Stimulated activated CD8-positive, alpha-beta memory T cell treated with anti-CD3 and anti-CD28 coated beads, Interleukin-4, amount 100 ng/mL, for 4 hours (primary cell): ENCODE measurements at places on chromosomes 4 and X.

DNA sequence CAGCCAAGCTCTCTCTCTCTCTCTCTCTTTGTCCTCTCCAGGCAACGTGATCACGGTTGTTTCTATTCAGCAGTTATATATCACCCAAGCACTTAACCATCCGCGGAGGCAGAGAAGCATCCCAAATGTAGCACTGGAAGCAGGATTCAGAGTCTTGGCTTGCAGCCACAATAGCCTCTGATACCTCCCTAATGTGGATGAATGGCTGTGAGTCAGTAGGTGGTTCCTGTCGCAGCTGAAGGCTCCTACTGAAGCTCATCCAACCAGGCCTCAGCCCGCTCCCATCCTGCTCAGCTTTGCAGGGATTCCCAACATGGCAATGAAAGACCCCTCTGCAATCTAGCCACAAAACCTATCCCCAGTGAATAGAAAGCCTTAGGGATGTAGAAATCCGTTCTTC is 5.1 kb downstream of the HS6ST2 start:
- DNase-seq = no peak

DNA sequence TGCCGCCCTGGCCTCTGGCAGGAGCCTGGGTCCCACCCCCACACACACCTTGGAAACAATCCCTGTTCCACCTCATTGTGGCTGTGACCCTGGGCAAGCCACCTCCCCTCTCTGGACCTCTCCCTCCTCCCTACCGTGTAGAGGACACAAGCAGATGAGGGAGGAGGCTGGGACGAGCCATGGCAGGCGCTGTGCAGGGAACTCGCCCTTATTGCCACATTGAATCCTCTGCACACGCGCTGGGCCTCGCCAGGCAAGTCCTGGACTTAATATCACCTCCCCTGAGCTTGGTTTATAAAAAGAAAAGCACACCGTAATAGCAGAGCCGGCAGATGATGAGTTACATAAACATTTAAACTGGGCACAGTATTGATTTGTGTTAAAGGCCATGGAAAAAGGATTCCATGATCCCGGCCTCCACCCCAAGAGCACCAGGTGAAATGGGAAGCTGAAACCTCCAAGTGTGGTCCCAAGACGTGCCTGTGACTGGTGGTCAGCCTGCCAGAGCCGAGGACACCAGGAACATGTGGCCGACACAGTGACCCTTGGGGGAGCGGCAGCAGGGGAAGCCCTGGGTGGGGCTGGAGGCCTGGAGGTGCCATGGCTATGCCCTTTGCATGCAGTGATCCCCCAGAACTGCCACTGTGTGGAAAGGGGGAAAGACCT is 81.1 kb downstream of the PPP2R2C start:
- DNase-seq = no peak

- no peak for DNase-seq
Measured at GRCh38 chr4:38512840-38513239, 151.2 kb upstream of the KLF3 start.

DNA sequence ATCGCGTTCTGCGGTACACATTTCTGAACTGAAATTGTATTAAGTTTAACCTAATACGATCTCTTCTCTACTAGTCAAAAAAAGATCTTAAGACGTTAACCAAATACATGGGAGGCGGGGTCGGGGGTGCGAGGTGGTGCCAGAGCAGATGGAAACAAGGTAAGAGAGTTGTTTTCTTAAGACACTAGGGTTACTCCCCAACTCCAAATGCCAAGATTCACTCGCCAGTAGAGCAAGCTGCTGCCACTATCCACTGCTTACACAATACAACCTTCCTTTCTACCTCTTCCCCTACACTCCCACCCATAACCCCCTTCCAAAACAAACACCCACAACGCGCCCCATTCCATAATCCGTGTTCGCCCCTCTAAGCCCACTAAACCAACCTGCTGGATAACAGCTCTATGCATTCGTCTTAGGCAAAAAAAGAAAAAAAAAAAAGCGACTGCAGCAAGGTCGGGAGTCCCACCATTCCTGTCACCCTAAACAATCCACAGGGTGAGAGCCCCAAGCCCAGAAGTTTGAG is 1.3 kb downstream of the LCORL start:
- DNase-seq = no peak

DNA sequence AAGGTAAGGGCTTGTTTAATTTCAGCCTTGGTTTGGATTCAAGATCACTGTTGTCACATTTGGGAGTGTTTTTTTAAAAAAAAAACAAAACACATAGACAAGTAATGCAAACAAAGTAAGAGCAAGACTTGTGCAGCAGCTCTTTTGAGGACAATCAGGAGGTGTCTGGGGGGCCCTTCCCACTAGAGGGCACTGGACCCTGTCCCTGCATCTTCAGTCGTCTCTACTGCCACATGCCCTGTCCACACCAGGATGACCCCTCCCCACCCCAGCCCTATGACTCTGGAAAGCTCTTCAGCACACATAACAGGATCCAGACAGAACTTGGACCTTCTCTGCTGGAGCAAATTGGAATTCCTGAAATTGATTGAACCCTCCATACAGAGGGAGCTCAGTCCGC is 71.0 kb downstream of the USP46 start:
- DNase-seq = no peak

DNA sequence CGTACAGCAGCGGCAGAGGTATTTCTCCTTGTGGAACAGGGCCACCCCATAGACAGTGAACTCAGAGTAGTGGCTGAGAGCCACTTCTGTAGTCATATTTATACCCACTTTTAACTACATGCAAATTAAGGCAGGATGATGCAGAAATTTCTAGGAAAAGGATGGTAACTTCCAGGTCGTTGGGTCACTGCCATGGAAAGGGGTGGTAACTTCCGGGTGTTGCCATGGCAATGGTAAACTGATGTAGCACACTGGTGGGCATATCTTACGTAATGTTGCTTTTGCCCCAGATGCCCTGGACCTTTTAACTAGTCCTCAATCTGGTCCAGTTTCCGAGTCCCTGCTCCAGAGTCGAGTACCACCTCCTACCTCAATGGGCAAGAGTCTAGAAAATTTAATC is 154.8 kb upstream of the AGA start:
- DNase-seq = no peak

DNA sequence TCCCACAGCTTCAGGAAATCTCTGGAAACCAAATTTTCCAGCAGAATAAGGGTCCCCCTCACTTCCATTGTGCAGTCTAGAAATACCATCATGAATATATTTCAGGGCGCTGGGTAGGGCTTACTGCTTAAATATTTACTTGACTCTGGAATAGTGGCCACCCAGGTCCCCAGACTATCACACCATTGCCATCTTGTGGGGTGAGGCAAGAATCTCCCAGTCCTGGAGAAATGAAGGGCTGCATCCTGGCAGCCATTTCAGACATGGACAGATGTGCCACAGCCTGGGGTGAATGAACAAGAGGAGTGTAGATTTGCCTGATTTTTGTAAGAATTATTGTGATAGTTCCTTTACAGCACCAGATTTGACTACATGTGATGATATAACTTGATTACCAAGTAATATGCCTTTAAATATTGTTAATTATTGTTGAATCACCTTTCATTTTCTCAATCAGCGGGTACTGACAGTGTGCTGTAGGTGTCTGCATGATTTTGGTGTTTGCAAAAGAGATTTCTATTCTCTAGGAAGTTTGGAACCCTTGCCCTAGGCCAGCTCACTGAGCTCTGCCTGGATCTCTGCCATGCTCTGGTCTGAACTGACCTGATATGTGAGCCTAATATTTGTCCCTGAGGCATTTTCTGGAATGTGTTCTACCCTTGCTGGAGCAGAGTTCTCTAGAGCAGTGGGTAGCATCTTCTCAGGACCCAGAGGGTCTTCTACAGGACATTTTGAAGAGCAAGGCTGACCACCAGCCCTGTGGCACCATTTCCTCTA is 183.4 kb downstream of the KIT start:
- no peak for DNase-seq

DNA sequence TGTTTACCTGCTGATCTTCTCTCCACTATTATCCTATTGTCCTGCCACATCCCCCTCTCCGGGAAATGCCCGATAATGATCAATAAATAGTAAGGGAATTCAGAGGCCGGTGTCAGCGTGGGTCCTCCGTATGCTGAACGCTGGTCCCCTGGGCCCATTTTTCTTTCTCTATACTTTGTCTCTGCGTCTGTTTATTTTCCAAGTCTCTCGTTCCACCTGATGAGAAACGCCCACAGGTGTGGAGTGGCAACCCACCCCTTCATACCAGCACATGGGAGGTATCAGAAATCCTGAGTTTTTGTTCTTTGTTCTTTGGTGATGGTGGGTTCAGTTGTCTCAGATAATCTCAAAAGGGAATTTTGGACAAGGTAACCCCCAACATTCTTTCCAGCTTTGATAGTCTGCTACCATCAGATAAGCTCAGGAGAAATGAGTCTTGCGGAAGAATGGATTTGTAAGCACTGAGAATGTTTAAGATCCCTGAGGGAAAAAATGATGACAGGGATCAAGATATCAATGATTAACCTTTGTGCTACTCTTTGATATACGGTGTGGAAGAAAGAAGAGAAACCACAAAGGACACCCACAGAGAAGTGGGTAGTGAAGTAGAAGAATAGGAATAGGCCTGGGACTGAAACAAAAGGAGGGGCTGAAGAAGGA is 117.9 kb downstream of the CEP44 start:
- no peak for DNase-seq

GRCh38 chr4:17708992-17709762 is 72.2 kb downstream of the FAM184B start:
- no peak for DNase-seq

GRCh38 chrX:80765220-80765625 is 44.5 kb downstream of the BRWD3 start:
- no peak for DNase-seq

DNA sequence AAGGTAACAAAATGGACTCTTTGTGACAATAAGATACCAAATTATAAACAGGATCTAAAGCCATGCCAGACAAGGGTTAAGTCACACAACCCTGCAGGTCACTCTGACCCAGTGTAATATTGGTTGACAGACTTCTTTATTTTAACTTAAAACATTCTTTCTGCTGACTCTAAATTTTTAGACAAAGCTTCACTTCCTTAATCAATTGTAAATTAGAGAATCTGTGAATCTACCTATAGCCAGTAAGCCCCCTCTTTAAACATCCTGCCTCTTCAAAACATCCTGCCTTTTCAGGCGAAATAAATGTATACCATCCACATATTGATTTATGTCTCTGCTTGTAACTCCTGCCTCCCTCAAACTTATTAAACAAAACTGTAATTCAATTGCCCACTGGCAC is 14.2 kb downstream of the NUDT6 start:
- DNase-seq = no peak

- DNase-seq = no peak
Measured at GRCh38 chr4:84862064-84862463, 104.4 kb downstream of the WDFY3 start.

DNA sequence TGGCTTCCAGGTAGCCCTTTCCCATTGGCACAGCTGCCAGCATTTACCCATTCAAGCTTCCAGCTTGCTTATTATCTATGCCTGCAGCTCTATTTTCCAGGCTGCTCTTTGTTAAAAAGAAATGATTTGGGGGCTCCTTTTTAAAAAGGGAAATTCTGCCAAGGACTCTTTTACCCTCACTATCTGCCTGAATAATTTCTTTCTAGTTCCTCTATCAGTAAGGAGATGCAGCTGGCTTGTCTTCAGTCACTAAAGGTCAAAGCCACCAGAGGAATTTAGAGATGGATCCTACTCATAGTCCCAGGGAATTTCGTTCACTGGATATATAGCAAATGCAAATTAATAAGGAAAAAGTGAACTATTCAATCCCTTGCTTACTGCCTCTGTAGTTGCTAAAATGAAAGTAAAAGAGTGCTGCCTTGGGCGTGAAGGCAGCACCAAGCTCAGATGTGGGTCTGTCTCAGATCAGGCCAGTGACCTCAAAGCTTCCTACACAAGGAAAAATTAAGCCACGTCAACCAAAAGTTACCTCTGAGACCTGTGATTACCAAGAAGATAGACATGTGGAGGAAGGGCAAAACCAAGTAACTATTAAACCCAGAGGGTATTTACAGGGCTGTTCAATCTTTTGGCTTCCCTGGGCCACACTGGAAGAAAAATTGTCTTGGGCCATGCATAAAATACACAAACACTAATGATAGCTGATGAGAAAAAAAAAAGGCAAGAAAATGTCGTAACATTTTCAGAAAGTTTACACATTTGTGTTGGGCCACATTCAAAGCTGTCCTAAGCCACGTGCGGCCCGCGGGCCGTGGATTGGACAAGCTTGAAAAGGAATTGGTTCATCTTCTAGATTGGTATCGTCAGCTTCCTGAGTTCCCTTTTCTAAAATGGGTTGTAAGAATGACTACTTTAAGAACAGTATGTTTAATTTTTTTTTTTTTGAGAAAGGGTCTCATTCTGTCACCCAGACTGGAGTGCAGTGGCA is 5.3 kb downstream of the ARSF start:
- DNase-seq = no peak

- DNase-seq = no peak
Measured at GRCh38 chr4:4750187-4750586, 109.3 kb upstream of the MSX1 start.

- no peak for DNase-seq
Measured at GRCh38 chr4:2366252-2367192, 51.9 kb downstream of the ZFYVE28 start.

GRCh38 chr4:142351958-142352357 is 494.1 kb downstream of the INPP4B start:
- no peak for DNase-seq

DNA sequence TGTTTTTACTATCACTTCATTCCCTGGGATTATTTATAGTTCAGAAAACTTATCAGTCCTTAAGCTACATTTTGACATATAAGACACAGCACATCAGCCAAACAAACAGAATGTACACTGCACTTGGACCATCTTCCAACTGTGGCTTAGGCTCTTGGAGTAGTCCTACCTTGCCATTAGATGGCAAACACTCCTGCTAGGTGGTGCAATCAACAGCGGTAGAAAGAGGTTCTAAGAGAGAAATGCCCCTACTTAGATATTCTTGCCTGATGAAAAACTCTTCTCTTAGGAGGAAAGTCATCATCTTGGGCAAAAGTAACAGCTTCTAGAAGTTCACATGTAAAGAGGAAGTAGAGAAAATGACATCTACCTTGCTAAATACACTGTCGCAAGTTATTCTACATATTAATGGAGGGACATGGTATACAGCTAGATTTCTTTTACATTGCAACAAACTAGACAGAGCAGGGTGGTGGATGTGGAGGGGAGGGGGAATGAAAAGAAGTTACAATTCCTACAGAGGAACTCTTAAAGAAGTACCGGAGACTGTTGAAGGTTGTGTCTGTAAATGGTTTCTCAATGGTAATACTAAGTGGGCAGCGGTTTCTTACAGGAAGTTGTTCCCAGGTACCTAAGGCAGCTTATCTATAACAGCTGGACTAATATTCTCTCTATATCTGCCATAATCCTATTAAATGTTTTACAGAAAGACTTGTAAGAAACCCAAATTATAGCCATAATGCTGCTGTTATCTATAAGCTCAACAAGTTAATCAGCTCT is 8.1 kb upstream of the STPG2 start:
- no peak for DNase-seq

DNA sequence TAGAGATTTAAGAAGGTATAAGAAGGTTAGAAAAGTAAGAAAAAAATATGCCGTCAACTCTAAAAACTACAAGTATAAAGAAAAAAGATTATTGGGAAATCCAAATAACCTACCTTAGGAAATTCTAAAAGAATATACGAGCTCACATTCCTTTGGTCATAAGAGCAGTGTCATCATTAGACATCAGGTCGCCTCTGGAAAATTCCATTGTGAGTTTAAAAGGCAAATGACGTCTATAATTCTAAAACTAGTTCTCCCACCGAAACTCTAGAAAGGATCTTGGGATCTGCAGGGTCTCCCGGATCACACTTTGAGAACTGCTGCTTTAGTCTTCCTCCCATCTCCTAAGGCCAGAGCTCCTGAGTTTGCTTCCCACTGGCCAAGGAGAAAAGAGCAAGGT is 518 bp upstream of the SAT1 start:
- DNase-seq = no peak
